BE2C (cell line): ENCODE measurements at places on chromosomes 4 and X.

DNA sequence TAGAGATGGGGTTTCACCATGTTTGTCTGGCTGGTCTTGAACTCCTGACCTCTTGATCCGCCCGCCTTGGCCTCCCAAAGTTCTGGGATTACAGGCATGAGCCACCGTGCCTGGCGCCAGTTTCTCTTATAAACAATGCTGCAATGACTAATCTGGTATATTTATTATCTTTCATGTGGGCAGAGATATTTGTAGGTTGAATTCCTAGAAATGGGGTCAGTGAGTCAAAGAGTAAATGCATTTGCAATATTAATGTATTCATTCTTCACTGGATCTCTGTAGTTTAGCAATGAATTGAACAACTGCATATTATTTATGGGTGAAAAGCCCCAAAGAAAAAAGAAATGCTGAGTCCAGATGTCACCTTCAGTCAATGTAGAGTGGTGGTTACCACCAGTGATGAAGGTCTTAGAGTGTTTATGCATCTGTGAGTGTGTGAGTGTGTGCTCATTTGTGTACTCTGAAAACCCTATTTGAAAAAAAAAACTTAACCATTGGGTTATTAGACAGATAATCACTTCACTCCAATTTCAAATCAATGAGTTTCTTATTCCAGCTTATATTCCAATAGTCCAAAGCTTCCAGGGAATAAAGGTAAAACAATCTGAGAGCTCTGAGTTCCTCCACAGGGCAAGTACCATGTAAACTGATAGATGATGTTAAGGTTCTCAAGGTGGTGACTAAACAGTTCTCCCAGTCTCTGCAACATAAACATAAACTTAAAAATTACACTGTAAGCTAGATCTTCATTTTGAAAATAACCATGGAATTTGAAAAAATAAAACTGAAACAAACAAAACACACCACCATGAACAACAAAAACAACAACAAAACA lies 22.6 kb upstream of the CD38 start:
- DNase-seq, result no peak

DNA sequence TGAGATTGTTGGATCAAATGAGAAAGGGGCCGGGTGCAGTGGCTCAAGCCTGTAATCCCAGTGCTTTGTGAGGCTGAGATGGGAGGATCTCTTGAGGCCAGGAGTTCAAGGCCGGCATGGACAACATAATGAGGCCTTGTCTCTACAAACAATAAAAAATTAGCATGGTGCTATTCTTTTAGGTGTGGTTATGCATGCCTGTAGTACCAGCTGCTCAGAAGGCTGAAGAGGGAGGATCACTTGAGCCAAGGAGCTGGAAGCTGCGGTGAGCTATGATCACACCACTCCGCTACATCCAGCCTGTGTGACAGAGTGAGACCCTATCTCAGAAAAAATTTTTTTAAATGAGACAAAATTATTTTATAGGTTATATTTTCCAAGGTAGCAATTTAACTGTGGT lies 49.7 kb upstream of the TMEM150C start:
- no peak for DNase-seq

- no peak for DNase-seq
Observed at GRCh38 chr4:8525383-8526120, 54.6 kb upstream of the GPR78 start.

DNA sequence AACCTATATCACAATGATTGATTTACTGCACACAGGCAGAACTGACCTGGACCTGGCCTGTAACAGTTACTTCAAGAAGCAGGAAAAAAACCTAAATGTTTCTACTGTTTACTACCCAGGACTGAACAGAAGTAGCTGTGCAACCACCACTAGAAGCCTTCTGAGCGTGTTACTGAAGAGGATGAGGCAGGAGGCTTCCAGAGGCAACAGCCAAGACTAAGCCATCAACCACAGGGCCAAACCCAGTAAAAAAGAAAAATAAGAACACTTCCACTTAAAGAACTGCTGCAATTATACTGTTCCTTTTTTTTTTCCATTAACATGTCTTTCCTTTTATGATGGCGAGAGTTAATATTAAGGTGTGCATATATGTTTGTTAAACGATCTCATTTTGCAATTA lies 29.4 kb upstream of the TTC29 start:
- no peak for DNase-seq

GRCh38 chrX:24020306-24020876 lies 6.6 kb downstream of the KLHL15 start:
- no peak for DNase-seq

GRCh38 chr4:158161551-158162354 lies 11.1 kb downstream of the GASK1B start:
- no peak for DNase-seq

DNA sequence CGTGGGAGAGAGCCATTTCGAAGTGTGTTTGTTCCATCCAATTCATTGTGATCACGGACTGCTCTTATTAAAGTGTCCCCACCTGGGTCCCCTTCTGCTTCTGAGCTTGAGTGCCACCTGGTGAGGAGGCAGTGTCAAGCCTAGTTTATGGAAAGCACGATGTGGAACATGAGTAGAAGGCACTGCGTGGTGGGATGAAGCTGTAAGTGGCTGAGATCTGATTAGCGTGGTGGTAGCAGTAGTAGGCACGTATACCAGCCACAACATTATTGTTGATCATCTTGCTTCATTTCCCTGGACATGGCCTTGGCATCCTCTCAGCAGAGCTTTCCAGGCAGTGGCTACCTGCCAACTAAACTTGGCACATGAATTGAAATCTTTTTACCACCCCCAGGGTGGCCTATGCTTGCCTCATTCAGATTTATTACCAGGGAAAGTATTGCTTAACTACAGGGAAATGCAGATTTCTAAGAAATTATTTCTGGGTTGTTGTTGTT lies 46.4 kb downstream of the GPAT3 start:
- peak; percentile 35 for DNase-seq

- DNase-seq, result peak; percentile 39
Observed at GRCh38 chr4:184012937-184013336, 107.8 kb downstream of the STOX2 start.

DNA sequence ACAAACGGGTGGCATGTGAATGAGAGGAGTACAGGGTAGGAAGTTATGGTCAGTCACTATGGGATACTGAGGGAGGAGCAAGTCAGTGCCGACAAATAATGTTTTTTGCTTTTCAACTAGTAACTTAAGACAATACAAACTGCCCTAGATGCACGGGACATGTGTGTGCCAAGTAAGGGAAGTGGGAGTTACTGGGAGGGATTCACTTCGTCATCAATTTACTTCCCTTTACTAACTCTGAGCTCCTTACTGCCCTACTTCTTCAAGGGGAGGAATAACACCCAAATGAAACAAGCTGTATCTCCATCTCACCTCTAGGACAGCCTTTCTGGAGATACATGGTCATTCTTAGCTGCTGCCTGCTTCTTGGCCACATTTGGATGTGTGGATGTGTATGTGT lies 97.7 kb downstream of the DGKK start:
- DNase-seq, result no peak

- DNase-seq, result no peak
Observed at GRCh38 chrX:77446908-77447652, at the start of gene FGF16. TSS of gene FGF16 (plus strand) at chrX:77447389. CDS start at chrX:77447675, 286 bp downstream.
